Activated T-helper 2 cell treated with anti-CD3 and anti-CD28 coated beads, Interferon-gamma antibody, Interleukin-2, Interleukin-4, amounts not matched to agents 10 μg/mL and 5 μg/mL and 100 μg/mL, durations not matched to agents 14 hours and 24 hours and 36 hours (primary cell): ENCODE measurements at places on chromosomes 4 and X.

DNA sequence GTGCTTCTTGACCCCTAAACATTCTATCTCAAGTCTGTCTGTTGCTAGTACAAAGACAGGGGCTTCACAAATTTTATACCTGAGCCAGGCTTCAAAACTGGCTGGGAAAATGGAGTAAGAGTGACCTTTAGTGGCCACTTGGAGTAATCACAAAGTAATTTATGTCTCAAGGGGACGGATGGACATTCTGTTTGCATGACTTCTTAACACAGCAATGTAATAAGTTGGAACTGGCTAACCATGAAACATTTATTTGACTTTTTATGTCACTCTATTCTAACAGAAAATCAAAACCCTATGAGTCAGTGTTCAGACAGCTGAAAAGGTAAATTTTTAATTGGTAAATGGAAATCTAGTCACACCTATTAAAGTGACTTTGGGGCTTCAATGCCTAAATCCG lies 600.6 kb downstream of the ANKRD50 start:
- no peak for DNase-seq

GRCh38 chr4:55879224-55879623 lies 25.8 kb downstream of the EXOC1 start:
- no peak for DNase-seq

DNA sequence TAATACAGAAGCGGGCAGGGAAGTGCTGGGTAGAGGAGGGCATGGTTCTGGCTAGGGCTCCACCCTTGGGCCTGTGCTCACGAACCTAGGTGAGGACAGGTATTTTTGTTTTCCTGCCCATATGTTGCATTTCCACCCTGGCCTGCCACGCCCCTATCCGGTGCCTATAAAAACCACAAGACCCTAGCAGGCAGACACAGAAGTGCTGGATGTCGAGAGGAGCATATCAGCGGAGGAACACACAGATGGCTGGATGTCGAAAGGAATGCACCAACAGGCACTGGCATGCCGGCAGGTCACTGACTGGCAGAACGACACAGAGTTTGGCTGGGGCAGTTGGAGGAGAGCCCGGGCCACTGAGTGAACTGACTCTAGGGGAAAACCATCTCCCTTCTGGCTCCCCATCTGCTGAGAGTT lies 316.6 kb upstream of the BOD1L1 start:
- DNase-seq, result no peak

GRCh38 chrX:49760290-49760890 lies 64.6 kb upstream of the PAGE1 start:
- DNase-seq, result no peak

DNA sequence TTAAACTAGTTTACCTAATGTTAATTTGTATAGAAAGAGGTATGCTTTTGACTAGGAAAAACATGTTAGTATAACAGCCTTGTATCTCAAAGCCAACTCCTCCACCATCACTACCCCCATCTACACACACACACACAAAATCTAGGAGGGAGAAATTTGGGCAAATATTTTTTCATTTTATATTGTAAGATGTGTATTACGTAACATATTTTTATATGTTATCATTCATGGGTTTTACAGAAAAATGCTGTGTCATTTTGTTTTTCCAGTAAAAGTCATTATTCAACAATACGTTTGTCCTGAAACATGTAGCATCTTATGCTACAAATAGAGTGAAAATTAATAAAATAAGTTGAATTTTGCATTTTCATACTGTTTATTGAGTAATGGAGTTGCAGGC lies 3.0 kb downstream of the SULT1B1 start:
- no peak for DNase-seq

GRCh38 chr4:25299476-25300203 lies 12.9 kb upstream of the ZCCHC4 start:
- no peak for DNase-seq

DNA sequence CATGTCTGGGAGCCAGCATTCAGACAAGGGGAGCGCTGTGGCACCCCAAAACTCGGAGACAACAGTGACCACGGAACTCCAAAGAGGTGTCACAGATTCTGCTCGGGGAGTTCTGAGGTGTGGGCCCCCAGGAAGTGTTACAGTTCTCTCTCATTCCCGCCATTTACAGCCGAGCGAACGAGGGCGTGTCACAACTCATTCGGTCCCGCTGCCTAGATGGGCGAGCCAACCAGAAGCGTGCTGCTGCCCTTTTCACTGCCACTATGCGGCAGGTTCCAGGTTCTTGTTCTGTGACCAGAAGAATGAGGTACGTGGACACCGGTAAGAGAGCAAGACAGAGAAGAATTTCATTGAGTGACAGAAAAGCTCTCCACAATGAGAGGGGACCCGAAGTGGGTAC lies 1370.6 kb upstream of the AGA start:
- no peak for DNase-seq

- no peak for DNase-seq
Observed at GRCh38 chr4:114026447-114026846, 47.0 kb upstream of the ARSJ start.

GRCh38 chr4:153438916-153439756 lies 27.0 kb upstream of the TMEM131L start:
- DNase-seq, result no peak

DNA sequence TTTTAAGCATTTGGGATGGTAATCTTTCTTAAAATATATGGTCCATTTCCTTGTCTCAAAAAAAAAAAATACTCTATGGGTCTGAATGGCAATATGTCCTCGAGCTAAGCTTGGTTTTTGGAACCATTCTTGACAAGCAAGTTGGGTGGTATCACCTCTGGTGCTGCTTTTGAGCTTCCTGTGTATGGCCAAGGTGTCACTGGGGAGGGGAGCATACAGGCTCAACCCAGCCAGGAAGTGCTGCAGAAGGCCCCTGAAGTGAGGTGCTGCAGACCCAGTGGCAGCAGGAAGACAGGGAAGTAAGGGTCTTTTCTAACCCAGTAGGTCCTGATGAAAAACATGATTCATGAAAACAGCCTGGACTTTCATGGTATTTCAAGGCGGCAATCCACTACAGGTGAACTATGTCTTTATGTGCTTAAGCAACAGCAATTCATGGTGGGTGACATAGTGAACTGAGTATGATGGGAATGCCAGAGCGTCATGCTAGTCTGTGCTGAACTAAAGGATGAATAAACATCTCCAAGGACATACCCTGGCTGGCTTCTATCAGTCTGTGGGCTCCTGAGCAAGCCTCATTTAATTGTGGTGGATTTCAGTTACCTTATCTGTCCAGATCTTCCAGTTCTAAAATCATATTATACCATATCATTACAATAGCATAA lies 15.1 kb downstream of the TRAPPC2 start:
- DNase-seq, result no peak

GRCh38 chrX:138914767-138915166 lies 203.2 kb upstream of the FGF13 start:
- DNase-seq, result no peak

- DNase-seq, result no peak
Observed at GRCh38 chrX:138858438-138858837, 146.9 kb upstream of the FGF13 start.

DNA sequence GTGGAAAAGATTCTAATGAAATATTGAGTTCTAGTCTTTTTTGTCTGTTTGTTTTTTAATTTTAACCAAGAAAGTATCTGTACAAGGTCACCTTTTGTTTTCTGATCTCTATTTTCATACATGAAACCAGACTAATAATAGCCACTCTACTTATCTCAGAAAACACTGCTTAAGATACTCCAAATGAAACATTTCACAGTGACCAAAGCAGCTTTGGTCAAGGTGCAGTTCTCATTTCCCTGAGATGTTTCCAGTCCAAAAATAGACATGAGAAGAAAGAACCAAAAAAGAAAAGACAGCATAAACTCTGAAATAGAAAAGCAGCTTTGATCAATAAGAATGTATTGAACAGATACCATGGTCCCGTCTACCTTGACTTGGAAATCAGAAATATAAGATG lies 782.8 kb downstream of the RAB28 start:
- DNase-seq, result no peak

DNA sequence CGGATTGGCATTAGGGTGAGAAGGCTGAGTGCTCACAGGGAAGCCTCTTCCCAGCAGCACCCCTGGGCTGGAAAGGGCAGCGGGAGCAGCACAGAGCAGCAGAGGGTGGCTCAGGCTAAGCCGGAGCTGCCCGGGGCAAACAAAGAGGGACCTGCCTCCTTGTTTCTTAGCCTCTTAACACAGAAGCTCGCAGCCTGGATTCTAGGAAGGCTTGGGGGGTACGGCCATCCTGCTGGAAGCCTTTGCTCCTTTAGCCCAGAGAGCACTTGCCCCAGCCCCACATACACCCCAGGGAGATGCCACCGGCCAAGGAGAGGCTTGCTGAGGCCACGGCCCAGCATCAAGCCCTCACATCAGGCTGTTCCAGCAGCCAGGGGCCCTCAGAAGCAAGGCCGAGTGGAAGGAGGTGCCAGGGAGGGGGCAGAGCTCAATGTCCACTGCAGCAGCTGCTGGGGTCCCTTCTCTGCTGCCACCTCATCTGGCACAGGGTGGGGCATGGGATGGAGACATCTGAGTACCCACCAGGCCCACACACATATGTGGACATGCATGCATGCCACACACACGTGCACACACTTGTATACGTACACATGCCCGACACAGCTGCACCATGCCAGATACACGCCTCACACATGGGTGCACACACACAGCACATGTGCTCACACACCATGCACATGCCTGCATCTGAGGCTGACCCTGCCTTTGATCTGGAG lies 20.3 kb upstream of the SPON2 start:
- DNase-seq, result no peak

DNA sequence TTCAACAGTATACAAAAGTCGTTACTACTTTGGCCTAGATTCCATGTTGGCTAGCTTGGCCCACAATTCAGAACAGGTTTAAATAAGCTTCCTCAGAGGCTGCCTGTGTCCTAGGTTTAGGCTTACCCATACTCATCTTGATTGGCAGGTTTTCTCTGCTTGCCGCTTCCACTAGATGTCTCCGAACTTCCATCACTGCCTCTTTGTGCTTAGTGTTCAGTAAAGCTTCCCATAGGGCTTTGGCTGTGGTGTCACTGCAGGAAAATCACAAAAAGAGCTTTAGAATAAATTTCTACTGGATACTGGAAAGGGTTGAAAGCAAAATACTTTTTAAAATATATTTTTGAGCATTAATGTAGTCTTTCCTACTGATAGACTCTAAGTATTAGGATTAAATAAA lies 52.4 kb downstream of the SCFD2 start:
- DNase-seq, result no peak

- no peak for DNase-seq
Observed at GRCh38 chr4:121697564-121697963, 784 bp upstream of the ANXA5 start.

DNA sequence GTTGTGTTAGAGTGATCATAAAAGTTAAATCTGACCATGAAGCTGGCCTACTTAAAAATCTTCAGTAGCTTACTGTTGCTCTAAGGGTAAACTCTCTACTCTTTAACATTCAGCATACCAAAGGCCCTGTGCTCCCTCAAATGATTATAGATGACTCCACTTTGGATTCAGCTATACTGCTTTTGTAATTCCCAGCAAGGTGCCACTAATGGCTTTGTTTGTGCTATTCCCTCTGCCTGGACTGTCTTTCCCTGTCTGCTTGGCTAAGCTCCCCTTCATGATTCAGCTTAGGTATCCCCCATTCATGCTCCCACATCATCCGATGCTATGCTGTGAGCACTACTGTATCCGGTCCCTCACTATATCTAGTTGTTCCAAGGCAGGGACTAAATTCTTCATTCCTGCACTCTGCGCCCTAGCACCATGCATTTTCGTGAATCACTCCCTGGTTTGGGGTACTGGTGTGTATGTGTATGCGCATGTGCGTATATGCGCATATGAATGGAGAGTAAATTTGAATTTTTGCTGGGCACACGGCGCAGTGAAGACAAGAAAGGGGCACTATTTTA lies 453 bp upstream of the PBDC1 start:
- DNase-seq, result no peak

DNA sequence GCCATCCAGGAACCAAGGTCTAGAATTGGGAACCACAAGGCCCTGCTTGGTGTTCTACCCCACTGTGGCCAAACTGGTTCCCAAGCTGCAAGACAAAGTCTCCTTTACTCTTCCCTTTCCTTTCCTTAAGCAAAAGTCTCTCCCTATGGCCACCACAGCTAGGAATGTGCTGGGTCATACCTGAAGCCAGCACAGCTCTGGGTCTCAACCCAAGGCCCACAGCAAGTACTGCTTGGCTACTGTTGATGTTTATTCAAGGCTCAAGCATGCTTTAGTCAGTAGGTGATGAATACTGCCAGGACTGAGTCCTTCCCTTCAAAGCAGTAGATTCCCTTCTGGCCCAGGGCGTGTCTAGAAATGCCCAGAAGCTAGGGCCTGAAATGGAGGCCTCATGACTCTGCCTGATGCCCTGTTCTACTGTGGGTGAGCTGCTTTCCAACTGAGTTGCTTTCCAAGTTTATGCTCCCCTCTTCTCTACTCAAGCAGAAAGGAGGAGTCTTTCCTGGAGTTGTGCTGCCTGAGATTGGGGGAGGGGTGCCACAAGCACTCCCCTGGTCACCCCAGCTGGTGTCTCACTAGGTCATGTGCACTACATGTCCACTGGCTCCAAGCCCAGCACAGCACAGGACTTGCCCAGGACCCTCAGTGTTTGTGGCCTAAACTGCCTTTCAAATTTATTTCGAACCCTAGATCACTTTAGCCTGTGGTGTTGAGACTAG lies 44.9 kb downstream of the STAP1 start:
- DNase-seq, result no peak

- no peak for DNase-seq
Observed at GRCh38 chr4:183205709-183206108, 106.7 kb downstream of the WWC2 start.

DNA sequence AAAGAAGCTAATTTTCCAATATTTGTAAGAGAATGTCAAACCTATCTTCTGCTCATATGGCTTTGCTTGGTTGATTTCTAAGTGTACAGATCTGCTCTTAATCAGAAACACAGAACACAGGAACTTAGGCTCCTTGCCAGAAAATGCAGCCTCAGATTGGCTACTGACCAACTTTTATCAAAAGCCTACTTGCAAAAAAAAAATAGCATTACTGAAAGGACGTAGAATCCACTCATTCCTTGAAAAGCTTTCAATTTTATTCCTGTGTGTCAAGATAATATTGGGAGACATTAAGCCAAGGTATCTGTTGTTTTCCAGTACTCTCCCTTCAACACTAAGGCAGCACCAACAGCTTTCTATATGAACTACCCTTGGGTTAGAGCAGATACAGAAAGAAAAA lies 127.6 kb upstream of the INTU start:
- no peak for DNase-seq

- no peak for DNase-seq
Observed at GRCh38 chrX:116961872-116962582, 499.3 kb upstream of the CT83 start.

GRCh38 chr4:166277853-166278252 lies 404.8 kb downstream of the TLL1 start:
- no peak for DNase-seq

DNA sequence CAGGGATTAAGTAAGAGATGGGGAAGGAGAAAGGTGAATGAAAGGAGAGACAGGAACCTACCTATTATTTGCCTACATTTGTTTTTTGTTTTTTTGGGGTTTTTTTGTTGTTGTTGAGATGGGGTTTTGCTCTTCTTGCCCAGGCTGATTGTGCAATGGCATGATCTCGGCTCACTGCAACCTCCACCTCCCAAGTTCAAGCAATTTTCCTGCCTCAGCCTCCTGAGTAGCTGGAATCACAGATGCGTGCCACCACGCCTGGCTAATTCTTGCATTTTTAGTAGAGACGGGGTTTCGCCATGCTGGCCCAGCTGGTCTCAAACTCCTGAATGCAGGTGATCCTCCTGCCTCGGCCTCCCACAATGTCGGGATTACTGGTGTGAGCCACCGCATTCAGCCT lies 57.9 kb downstream of the BCOR start:
- DNase-seq, result no peak
